Kidney (tissue), 22 donors: ENCODE measurements at places on chromosomes 2 and 18. TPM values are rescaled to one million over a fixed set of nuclear protein-coding genes. Genes with fewer than 3 reads are reported as not detected.

Gene TUBA4B
- 0.98 TPM for total RNA-seq

Gene PGAP1
- total RNA-seq: 10.1 TPM

Gene ZNF396
- total RNA-seq: 6.5 TPM

Gene HRH4
- not detected for total RNA-seq

GRCh38 chr2:215218587-215219577 is 80.5 kb upstream of the ABCA12 start:
- H3K36me3 ChIP-seq: no peaks in the 10 kb centered on the region
- H3K4me1 ChIP-seq: no peaks in the 10 kb centered on the region
- no peak for DNase-seq
- no peak overlapping the region for H3K4me3 ChIP-seq

DNA sequence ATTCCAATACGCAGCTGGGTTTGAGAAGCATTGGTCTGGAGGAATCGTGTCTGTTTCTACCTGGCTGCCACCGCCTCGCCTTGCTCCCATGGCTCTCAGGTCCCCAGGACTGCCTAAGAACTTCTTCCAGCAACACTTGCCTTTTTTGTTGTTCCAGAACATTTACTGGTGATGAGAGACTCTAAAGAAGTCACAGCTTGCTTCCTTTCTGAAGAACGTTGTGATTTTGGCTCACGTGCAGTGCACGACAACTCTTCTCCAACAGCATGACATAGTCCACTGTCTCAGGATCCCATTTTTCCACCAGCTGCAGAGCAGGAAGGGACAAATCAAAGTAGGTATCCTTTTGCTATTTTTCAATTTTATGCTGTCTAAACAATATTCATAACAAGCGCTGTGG is 940.9 kb downstream of the SLC4A3 start:
- DNase-seq: no peak
- no peaks in the 10 kb centered on the region for H3K4me1 ChIP-seq
- no peaks in the 10 kb centered on the region for H3K27me3 ChIP-seq
- no peaks in the 10 kb centered on the region for H3K36me3 ChIP-seq
- H3K4me3 ChIP-seq: no peak overlapping the region
- no peak overlapping the region for H3K27ac ChIP-seq

DNA sequence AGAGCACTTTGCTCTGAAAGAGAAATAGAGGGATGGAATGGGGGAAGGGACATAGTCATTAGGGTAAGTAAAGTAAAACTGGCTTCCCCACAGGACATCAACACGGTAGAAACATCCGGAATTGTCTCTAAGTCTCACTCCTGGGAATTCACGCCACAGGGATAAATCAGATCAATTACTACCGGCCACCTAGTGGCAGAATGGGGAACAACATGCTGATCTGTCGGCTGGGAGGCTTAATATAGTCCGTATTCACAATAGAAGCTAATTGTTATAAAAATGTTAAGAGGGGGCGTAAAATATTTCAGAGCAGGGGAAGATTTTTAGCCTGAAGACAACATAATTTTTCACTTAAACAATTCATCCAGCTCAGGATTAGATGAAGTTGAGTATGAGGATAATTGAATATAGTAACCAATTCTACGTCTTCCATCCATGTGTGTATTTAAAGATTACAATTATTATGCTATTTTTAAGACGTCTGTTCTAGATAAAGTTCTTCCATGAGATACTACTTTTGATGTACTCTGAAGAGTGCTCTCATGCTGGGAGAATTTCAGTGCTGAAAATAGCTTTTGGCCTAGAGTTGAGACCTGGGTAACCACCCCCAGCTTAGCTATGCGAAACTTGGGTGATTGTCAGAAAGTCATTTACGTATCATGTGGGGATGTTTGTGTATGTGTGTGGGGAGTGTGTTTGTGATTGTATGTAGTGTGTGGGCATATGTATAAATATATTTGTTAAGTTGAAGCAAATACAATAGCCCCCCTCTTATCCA is 65.7 kb downstream of the LRRTM1 start:
- no peaks in the 10 kb centered on the region for H3K27me3 ChIP-seq
- H3K36me3 ChIP-seq: no peaks in the 10 kb centered on the region
- no peak overlapping the region for H3K4me3 ChIP-seq
- peak; percentile 23 for DNase-seq
- H3K27ac ChIP-seq: no peak overlapping the region

DNA sequence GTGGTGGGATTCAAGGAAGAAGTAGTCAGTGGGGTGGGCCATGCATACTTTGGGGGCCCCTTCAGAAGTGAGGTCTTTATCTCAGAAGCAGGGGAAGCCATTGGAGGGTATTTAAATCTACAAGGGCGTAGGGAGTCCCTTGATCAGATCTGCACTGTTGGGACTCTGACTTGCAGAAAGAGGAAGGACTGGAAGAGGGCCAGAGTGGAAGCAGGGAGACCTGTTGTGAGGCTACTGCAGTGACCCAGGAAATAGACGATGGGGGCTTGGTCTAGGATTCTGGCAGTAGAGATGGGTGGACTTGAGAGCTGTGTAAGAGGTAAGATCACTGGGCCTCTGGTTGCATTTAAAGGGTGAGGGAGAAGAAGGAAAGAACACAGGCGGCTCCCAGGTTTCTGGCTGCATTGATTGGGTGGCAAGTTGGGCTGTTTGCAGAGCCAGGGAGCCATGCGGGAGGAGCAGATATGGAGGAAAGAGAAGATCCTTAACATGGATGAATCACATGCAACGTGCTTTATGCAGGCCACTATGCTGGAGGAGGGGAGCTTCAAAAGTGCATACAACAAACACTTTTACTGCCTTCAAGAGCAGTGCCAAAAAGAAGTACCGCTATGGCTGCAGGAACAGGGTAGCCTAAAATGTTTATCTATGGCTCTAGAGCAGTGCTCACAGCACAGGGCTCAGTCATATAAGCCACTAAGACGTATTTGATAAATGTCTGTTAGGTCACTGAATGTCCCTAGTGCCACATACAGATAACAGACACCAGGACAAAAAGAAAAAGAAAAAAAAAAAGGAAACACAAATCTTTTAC is 2.3 kb downstream of the SFXN5 start:
- H3K27ac ChIP-seq: no peak overlapping the region
- no peaks in the 10 kb centered on the region for H3K36me3 ChIP-seq
- DNase-seq: no peak
- no peaks in the 10 kb centered on the region for H3K27me3 ChIP-seq

- H3K27me3 ChIP-seq: no peaks in the 10 kb centered on the region
- DNase-seq: no peak
- no peaks in the 10 kb centered on the region for H3K36me3 ChIP-seq
Observed at GRCh38 chr2:191020742-191021381, 6.9 kb upstream of the STAT1 start.
